ENCODE measurements at places on chromosomes 4 and X. TPM values are rescaled to one million over a fixed set of nuclear protein-coding genes. Genes with fewer than 3 reads are reported as not detected.

The MAGEB1 gene
- not detected for total RNA-seq

The MAGEB10 gene
- total RNA-seq = not detected

- DNase-seq = no peak
These were observed 28.0 kb downstream of the PRPS2 start for GRCh38 chrX:12819222-12819621.

DNA sequence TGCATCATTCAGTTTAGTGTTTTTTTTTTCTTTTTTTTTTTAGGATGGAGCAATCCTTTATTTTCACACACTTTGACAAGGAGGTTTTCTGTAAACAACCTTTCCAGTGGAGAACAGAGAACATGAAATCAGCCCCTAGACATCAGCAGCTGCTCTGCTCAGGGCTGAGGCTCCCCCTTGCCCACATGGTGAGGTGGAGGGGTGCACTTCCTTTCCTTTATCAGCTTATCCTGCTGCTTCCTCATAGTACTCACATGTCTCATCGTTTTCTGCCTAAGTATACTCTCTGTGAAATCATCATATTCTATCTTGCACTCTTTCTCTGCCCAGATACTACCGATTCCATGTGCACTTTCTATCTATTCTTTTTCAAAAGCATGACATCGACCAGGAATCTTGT is 47.6 kb upstream of the PRSS12 start:
- DNase-seq = no peak

GRCh38 chrX:96314985-96315384 is 369.7 kb upstream of the DIAPH2 start:
- DNase-seq = no peak

DNA sequence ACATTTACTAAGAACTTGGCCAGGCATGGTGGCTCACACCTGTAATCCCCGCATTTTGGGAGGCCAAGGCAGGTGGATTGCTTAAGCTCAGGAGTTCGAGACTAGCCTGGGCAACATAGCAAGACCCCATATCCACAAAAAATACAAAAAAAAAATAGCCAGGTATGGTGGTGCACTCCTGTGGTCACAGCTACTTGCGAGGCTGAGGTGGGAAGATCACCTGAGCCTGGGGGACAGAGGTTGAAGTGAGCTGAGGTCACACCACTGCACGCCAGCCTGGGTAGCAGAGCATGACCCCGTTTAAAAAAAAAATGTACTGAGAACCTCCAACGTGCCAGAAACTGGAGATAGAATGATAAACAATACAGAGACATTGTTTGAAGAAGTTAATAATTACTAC is 8.0 kb downstream of the OPRPN start:
- no peak for DNase-seq

DNA sequence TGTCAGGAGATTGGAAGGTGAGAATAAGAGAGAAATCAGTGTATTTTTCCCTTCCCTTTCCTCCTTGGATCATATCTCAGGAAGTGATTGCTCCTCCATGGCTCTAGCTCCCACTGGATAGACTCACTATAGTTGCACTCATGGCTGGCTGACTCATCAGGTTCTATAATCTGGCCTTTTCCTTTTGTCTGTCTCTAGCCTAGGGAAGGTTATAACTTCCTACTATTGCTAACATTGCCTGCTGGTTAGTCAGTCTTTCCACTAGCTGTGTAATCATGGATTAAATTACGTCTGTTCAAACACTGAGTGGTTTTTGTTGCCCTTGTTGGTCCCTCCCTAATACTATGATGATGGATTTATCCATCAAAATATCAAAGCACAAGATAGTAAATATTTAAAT is 195.5 kb upstream of the VEGFC start:
- no peak for DNase-seq

- no peak for DNase-seq
These were observed 126.1 kb downstream of the PTTG2 start for GRCh38 chr4:38086151-38086848.

DNA sequence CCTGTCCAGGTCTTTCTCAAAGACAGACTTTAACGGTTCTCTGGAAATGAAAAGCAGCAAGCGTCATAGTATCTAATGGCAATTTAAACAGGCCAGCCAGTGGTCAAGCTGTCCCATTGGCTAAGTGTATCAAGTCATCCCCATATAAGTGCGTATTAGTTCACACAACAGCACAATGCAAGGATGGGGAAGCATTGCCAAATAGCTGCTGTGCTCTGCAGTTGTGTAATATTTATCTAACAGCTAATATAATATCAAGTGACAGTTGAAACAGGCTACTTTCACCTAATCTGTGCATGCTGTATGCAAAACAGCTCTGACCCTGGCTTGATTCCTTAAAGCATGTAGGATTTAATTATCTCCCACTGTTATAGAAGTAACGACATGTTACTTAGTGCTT is 134.8 kb upstream of the PPARGC1A start:
- DNase-seq = no peak

The AASDH gene
- total RNA-seq = 8.5 TPM

DNA sequence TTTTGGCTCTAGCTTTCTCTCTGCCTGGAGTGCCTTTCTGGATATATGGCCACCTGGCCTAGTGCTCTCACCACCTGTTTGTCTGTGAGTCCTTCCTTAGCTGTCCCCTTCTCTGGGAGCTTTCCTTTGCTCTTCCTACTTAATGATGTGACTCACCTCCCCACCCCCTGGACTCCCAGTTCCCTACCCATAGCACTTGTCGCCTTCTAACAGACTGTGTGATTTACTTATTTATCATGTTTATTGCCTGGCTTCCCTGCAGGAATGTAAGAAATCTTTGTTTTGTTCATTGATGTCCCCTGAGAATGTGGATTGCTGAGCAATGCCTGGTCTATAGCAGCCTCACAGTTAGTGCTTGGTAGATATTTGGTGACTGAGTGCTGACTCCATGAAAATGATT is 18.9 kb downstream of the ADD1 start:
- no peak for DNase-seq

The FAM184B gene
- total RNA-seq = not detected

The TMEM154 gene
- total RNA-seq = 12.5 TPM

DNA sequence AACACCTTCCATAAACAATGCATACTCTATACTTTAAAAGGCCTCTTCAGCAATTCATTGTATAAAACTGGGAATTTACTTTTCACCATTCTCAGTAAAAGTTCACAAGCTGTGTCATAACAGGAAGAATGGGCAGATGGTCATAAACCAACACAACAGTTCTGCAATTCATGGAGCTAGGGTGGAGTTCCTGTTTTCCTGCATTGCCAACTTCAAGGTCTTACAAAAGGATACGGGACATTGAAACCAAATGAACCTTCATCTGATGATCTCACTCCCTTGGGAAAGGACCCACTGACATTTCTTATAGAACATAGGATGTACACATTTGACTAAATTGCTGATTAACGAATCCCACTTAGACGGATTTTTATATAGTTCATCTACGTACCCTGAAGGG is 4.1 kb downstream of the KDR start:
- no peak for DNase-seq
